ENCODE measurements at places on chromosomes 7 and 10. TPM values are rescaled to one million over a fixed set of nuclear protein-coding genes. Genes with fewer than 3 reads are reported as not detected.

DNA sequence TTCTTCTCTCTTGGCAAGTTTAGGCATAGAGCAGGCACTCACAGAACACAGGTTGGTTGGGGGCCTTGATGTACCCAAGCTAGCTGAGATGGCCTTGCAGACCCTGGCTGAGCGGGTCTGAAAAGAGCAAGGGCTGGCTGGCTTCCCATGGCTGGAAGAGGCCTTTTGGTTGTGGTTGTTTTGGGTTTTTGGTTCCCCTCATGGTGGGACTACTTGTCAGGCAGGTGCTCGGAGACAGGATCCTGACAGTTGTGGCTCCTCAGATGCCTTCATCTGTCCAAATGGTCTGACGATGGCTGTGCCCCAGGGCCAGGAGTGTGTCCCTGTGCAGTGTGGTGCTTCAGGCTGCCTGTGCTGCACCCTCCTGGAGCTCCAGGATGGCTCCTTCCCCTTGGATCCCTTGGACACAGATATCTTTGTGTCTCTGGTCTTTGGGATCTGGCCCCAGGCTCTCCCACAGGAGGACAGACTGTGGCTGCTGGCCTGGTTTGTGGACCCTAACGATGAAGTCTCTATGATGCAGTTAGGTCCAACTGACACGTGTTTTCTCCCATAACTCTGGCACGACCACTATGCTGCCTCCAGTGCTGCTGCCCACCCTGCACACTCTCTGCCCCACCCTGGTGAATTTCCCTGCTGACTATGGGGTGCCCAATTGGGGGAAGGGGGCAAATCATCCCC is 321.5 kb upstream of the ZNF32 start:
- no peaks in the 10 kb centered on the region for H3K36me3 ChIP-seq
- H3K27me3 ChIP-seq: peaks cover 39% of the 10 kb centered on the region
- DNase-seq: no peak

- no peaks in the 10 kb centered on the region for H3K36me3 ChIP-seq
- H3K4me3 ChIP-seq: no peak overlapping the region
- H3K4me1 ChIP-seq: peaks cover 1% of the 10 kb centered on the region
- no peak overlapping the region for H3K27ac ChIP-seq
Measured at GRCh38 chr10:43062402-43063160, 14.3 kb upstream of the RET start.

- no peak overlapping the region for H3K4me3 ChIP-seq
- DNase-seq: no peak
- H3K27me3 ChIP-seq: peaks cover 44% of the 10 kb centered on the region
- no peaks in the 10 kb centered on the region for H3K36me3 ChIP-seq
- H3K4me1 ChIP-seq: no peaks in the 10 kb centered on the region
Measured at GRCh38 chr7:12524794-12525386, 45.6 kb upstream of the SCIN start.

DNA sequence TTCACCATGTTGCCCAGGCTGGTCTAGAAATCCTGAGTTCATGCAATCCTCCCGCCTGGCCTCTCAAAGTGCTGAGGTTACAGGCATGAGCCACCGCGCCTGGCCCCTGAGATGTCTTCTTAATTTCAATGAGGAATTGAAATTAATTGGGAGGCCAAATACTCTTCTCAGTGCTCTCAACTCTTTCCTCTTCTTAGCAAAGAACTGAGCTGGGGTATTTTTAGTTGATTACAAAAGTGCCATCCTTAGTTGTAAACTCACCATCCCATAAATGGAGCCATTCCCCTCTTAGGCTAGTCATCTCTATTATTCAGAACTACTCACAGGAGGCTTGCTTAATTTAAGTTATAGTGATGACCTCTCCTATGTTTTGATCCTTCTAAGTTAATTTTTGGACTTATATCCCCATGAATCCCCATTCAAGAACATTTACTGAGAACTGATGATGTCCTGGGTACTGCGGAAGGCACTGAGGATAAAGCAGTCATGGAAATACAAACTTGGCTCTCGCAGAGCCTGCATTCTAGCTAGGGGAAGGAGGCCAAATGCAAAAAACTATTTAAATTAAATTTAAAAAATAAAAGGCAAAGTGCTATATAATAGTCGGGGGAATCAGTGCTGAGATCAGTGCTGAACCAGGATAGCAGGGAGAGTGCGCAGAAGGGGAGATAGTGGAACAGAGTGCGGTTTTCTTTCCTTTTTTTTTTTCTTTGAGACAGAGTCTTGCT is 145.3 kb downstream of the SFMBT2 start:
- no peaks in the 10 kb centered on the region for H3K27me3 ChIP-seq
- H3K4me3 ChIP-seq: no peak overlapping the region
- H3K4me1 ChIP-seq: peaks cover 19% of the 10 kb centered on the region
- no peak for DNase-seq

- H3K36me3 ChIP-seq: no peaks in the 10 kb centered on the region
- H3K4me1 ChIP-seq: peaks cover 5% of the 10 kb centered on the region
- no peak for DNase-seq
- H3K27me3 ChIP-seq: no peaks in the 10 kb centered on the region
Measured at GRCh38 chr7:28017372-28017771, 163.2 kb downstream of the JAZF1 start.

DNA sequence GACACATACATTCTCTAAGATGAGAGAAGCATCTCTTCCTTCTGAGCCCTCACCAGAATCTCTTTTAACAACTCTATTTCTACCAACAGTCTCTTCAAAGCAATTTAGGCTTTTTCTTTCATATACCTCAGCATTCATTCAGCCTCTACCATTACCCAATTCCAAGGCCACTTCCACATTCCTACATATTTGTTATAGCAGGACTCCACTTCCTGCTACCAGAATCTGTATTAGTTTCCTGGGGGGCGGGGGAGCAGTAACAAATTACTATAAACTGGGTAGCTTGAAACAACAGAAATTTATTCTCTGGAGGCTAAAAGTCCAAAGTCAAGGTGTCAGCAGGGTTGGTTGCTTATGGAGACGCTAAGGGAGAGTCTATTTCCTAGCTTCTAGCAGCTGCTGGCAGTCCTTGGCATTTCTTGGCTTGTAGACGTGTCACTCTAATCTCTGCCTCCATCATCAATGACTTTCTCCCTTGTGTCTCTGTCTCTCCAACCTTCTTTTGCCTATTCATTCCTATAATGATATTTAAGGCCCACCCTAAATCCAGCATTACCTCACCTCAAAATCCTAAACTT is 7.4 kb downstream of the PRPS1L1 start:
- no peak overlapping the region for H3K4me3 ChIP-seq
- no peaks in the 10 kb centered on the region for H3K4me1 ChIP-seq
- no peaks in the 10 kb centered on the region for H3K36me3 ChIP-seq
- no peak overlapping the region for H3K27ac ChIP-seq
- no peak for DNase-seq
- peaks cover 19% of the 10 kb centered on the region for H3K27me3 ChIP-seq

DNA sequence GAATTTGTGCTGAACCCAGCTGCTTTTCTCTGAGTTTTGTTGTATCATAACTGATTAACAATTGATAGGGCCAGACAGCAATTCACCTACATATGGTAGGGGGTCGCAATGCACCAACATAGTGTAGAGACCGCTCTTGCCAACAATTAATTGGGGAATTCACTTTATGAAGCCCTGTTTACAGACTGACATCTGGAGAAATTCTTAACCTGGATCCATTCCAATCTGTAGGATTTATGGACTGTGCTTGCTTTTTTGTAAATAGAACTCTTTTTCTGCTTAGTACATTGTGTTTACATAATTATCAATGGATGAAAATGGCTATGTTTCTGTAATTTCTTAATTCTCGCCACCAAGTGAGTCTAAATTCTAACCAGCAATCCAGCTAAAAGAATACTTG is 311.7 kb upstream of the BMPER start:
- peaks cover 2% of the 10 kb centered on the region for H3K36me3 ChIP-seq
- no peak overlapping the region for H3K27ac ChIP-seq
- no peak for DNase-seq
- H3K27me3 ChIP-seq: no peaks in the 10 kb centered on the region

- no peaks in the 10 kb centered on the region for H3K4me1 ChIP-seq
- no peak for DNase-seq
- H3K36me3 ChIP-seq: no peaks in the 10 kb centered on the region
- H3K4me3 ChIP-seq: no peak overlapping the region
Measured at GRCh38 chr10:113232928-113233511, 283.0 kb downstream of the TCF7L2 start.

DNA sequence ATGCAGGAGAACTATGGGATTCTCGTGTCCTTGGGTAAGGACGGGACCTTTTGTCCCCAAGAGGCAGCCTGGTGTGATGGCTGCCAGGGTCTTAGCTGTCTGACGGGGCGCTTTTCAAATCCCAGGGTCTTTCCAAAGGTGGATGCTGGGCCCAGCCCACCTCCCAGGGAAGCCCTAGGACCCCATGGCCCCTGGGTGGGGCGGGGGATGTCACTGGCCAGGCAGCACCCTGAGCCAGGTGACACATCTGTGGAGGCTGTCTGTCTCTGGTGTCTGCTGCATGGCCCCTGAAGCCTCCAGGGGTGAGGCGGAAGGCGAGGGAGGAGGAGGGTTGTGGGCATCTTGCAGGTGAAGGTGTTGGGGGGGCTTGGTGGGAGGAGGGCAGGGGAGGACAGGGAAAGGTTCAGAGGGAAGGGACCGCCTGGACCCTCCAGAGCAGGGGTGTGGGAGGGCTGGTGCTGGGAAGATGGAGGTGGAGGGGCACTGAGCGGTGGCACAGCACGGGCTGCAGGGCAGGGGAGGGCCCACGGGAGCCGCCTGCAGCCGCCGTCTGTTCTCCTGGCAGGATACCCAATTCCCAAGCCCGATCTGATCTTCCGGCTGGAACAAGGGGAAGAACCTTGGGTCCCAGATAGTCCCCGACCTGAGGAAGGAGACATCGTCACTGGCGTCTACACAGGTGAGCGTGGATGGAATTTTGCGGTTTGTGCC is 7.0 kb downstream of the ZNF316 start:
- no peaks in the 10 kb centered on the region for H3K27me3 ChIP-seq
- no peak overlapping the region for H3K4me3 ChIP-seq
- H3K27ac ChIP-seq: peak overlapping the region; percentile 9
- no peaks in the 10 kb centered on the region for H3K36me3 ChIP-seq
- no peak for DNase-seq

DNA sequence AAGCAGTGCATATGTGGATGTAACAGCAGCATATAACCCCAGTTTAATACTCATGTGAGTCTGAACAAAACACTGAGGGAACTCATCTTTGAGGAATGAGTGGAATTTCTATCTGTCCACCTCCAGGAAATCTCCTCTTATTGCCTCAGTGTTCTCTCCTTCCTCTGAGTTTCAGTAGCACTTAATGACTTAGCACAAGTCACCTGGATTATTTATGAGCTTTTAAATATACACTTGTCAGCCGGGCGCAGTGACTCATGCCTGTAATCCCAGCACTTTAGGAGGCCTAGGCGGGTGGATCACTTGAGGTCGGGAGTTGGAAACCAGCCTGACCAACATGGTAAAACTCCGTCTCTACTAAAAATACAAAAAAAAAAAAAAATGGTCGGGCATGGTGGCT is 4.3 kb downstream of the LRRC20 start:
- H3K27ac ChIP-seq: no peak overlapping the region
- no peak for DNase-seq
- no peaks in the 10 kb centered on the region for H3K27me3 ChIP-seq
- H3K4me1 ChIP-seq: peaks cover 11% of the 10 kb centered on the region

GRCh38 chr7:116829041-116829440 is 33.3 kb upstream of the CAPZA2 start:
- H3K4me1 ChIP-seq: no peaks in the 10 kb centered on the region
- H3K4me3 ChIP-seq: no peak overlapping the region
- no peak for DNase-seq
- H3K27me3 ChIP-seq: peaks cover 28% of the 10 kb centered on the region

DNA sequence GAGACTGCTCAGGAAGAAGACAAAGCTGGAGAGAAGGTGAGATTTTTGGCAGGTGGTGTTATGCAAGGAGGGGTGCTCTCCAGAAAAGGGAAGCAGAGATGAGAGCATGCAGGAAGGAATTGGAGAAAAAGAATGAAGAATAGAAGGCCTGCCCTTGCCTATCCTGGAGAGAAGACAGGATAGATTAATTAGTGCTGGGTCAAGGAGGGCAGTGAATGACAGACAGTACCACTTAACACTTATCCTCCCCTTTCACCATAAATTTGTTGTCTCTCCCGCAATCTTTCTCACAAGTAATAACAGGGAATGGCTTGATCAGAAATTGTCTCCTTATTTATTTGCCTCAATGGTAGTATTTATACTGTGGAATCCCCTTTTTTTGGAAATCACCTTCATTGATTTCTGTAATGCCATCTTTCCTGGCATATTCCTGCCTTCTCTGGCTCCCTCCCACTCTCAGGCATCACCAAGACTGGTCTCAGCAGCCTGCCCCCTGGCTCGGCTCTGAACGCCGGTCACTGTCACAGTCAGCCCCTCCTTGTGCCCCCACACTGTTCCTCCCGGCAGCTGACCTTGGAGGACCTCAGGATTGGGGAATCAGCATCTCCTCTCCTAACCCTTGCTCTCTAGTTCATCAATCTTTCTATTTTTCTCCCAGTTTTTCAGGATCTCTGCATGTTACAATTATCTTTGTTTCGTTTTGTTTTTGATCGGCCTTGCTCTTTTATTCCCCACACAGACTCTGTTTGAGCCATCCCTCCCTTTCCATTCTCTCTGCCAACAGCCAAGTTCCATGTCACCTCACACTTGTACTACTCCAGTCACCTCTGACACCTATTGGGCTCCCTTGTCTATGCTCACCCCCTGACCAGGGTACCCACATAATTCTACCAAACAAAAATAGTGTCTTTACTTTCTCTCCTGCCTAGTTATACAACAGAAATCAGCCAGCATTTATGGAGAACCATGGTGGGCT is 294.2 kb downstream of the PLXDC2 start:
- no peaks in the 10 kb centered on the region for H3K27me3 ChIP-seq
- no peak overlapping the region for H3K4me3 ChIP-seq
- DNase-seq: no peak
- H3K27ac ChIP-seq: no peak overlapping the region
- no peaks in the 10 kb centered on the region for H3K4me1 ChIP-seq
- no peaks in the 10 kb centered on the region for H3K36me3 ChIP-seq

GRCh38 chr7:106982415-106982814 is 62.1 kb upstream of the PRKAR2B start:
- H3K4me3 ChIP-seq: no peak overlapping the region
- no peaks in the 10 kb centered on the region for H3K36me3 ChIP-seq
- no peak for DNase-seq
- H3K27me3 ChIP-seq: peaks cover 11% of the 10 kb centered on the region

DNA sequence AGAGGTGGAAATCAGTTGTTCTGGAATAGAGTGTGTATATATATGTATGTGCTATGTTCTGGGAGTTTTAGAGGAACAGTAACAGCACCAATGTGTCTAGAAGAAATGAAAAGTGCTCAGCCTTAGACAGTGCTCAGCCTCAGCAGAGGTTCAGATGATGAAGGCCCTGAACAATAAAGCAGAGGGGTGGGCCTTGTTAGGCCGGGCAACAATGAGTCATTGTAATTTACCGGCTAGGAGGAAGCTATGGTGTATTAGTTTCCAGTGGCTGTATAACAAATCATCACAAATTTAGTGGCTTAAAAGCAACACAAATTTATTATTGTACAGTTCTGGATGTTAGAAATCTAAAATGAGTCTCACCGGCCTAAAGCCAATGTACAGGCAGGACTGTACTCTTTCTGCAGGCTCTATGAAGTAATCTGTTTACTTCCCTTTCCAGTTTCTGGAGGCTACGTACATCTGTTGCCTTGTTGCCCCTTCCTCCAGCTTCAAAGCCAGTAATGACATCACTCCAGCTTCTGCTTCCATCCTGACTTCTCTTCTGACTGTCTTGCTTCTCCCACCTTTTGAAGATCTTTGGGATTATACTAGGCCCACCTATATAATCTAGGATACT is 84.6 kb downstream of the CH25H start:
- no peak for DNase-seq
- no peaks in the 10 kb centered on the region for H3K4me1 ChIP-seq
- no peaks in the 10 kb centered on the region for H3K36me3 ChIP-seq
- no peak overlapping the region for H3K27ac ChIP-seq
- H3K27me3 ChIP-seq: peaks cover 57% of the 10 kb centered on the region

Gene CACNA2D1
- not detected for total RNA-seq

Gene CAV1
- 0.57 TPM for total RNA-seq

Measured in T-helper 17 cell (primary cell).